ENCODE measurements at places on chromosomes 13 and 19.

GRCh38 chr13:50126993-50127725, 111.9 kb downstream of the KCNRG start:
- DNase-seq = no peak

DNA sequence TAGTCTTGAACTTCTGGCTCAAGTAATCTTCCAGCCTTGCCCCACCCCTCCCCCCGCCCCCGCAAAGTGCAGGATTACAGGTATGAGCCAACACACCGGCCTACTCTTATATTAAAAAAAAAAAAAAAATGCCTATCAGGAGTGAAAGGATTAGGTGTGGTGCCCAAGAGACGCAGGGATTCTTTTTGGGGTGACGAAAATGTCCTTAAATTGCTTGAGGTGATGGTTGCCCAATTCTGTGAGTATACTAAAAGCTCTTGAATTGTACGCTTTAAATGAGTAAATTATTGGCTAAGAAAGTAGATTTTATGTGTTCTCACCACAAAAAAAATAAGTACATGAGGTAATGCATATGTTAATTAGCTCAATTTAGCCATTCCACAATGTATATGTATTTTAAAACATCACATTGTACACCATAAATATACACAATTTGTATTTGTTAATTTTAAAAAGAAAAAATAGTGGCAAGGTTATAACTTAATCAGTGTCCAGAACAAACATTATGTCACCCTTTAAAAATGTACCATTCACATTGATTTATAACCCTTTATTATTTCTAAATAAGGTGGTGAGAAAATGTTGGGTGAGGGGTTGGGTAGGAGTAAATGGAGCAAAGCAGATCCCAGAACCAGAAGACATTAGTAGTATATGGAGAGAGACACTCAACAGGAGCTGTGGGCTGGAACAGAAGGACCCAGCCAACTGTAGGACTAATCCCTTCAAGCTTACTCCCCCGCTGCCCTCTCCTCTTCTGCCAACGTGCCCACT, 3.9 kb downstream of the IGSF23 start:
- DNase-seq = no peak

GRCh38 chr19:38457690-38458405, 24.4 kb downstream of the RYR1 start:
- no peak for DNase-seq

- DNase-seq = no peak
These were observed 492.0 kb downstream of the FGF9 start for GRCh38 chr13:22162889-22163288.

DNA sequence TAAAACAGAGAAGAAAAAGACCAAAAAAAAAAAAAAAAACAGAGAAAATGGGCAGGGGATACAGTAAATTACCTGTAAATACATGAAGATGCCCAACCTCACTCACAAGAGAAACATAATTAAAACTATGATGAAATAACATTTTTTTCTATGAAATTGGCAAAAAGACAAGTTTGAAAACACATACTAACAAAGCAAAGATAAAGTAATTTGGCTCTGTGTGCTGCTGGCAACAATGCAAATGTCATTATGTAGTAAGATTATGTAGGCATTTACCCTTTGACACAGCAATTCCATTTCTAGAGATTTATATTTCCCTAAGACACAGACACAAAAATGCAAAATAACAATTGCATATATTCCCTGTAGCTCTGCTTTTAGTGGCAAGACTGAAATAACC, 20.2 kb downstream of the ZC3H13 start:
- no peak for DNase-seq

DNA sequence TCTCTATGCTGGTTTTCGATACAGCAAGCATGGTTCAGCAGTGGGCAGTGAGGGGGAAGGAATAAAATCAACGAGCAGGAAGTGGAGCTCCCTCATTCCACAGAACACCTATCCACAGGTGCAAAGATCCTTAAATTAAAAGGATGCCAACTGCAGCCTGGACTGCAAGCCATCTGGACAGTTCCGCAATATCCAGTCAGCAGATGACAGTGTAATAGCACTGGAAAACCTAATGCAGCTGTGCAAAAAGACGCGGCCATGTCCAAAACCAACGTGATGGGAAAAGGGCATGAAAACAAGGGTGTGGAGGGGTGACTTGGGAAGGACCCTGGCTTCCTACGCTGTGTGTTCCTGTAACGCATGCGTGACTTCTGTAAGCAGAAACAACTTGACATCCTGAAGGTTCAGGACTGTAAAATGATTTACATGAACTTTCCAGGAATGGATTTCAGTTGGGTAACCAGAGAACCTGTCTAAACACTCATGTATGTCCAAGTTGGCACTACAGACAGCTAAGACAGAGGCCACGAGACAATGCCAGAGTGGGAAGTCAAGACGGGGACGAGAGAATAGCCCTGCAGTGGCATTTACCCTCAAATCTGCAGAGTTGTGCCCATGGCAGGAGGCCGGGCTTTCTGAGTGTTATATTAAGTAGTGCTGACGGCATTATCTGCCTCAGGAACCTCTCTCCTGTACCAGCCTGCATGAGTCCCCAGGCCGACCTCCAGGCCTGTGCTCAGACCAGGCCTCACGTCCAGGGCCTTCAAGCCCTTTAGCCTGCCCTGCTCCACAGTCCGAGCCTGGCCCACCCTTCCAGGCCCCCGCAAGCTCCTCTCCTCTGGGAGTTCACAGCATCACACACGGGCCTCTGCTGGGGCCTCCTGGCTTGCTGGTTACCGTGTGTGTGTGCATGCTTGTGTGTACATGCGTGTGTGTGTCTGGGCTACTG, 26.5 kb downstream of the CAPS start:
- DNase-seq = no peak

DNA sequence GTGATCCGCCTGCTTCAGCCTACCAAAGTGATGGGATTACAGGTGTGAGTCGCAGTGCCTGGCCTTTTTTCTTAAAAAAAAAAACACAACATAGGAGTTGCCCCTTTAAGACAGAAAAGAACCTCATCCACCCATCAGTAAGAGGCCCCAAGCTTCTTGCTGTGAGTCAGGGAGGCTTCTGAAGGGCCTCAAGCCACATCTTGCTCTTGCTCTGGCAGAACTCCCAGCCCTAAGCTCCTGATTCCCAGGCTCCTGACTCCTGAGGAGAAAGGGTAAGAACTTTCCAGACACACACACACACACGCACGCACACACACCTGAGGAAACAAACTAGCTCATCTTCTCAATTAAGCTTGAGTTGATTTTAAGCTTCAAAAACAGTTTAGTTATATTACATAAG, 6.9 kb downstream of the ETFB start:
- DNase-seq = no peak

DNA sequence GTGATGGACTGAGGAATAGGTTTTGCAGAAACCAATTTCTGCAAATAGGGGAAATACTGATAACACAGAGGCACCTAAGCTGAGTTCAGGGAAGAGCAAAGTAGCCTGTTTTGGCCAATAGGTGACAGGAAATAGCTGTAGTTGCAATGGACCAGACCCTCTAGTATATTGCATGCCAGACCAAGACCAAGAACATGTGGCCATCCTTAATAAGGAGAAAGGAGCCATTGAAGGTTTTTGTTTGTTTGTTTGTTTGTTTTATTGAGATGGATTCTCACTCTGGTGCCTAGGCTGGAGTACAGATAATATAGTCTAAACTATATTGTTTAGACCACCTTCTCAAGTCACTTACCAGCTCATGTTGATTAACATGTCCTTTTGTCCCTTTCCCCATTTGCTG, 101.5 kb downstream of the ZNF557 start:
- no peak for DNase-seq

DNA sequence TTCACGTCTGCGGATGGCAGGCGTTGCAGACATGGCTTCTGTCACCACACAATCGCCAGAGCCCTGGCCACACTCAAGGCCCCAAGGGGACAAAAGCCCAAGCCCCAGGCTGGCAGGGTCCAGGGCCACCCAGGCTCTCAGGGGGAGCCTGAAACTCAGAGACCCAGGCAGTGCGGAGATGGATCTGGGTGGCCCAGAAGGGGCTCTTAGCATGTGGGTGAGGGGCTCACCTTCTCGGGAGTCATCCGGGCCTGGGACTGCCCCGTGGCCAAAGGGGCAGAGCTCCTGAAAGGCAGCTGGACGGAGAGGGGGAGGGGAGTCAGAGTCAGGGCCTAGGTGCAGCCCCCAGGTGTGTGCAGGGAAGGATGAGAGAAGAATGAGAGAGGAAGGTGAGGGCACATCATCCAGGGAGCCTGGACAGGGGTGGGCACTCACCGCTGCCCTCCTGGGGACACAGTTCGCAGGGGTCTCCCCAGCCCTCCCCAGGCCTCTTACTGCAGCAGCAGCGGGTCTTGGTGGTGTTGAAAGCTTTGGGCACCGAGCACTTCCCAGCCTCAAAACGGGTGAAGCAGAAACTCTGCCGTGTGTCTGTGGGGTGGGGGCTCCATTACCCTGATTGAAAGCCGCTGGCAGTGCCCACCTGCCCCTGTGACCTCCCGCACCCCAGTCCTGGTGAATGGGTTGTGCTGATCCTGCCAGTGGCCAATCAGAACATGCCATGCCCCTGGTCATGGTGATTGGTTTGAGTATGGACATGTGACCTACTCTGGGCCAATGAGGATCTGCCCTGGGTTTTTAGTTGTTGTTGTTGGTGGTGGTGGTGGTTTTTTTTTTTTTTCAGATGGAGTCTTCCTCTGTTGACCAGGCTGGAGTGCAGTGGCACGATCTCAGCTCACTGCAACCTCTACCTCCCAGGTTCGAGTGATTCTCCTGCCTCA, 37.4 kb downstream of the CCL25 start:
- no peak for DNase-seq

GRCh38 chr13:36006347-36006746, 124.8 kb downstream of the DCLK1 start:
- DNase-seq = no peak

- no peak for DNase-seq
These were observed 29.6 kb downstream of the ADPRHL1 start for GRCh38 chr13:113423520-113424163.

DNA sequence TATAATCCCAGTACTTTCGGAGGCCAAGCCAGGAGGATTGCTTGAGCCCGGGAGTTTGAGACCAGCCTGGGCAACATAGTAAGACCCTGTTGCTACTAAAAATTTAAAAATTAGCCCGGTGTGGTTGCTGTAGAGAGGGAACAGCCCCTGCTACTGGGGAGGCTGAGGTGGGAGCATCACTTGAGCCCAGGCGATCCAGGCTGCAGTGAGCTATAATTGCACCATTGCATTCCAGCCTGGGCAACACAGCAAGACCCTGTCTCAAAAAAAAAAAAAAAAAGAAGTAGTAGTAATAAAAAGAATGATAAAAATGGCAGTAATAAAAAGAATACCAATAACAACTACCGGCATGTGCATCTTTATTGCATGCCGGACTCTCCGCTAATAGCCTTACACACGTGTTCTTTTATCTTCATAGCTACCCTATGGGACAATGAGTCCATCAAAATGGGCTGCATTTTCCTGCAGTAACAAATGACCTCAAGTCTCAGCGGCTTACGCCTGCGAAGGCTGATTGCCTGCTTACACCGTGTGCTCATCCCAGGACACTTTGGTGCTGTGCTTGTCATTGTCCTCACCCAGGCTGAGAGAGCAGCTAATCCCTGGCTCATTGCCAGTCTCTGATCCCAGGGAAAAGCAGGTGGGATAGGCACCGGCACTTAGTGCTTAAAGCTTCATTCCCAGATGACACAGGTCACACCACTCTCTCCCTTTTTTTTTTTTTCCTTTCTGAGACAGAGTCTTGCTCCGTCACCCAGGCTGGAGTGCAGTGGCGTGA, 14.4 kb upstream of the SYCN start:
- DNase-seq = no peak

DNA sequence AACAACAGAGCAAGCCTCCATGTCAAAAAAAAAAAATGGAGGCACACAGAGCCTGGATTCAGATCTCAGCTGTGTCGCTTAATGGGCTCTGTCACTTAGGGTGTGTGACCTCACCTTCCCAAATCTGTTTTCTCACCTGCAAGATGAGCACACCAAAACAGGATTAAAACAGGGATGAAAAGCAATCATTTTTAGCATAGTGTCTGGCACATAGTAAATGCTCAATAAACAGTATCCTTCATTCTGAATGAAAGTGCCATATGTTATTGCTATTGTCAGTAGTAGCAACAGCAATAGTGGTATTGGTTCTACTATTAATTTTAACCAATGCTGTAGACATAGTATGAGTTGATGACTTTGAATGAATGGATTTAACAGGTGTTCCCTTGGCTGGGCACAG, 23.3 kb downstream of the SAMD4B start:
- no peak for DNase-seq

- DNase-seq = no peak
These were observed 9.4 kb upstream of the SBK3 start for GRCh38 chr19:55554741-55555152.

GRCh38 chr13:41411522-41411921, 45.8 kb upstream of the RGCC start:
- DNase-seq = no peak

- no peak for DNase-seq
These were observed 93.1 kb downstream of the GGACT start for GRCh38 chr13:100495455-100495854.

- DNase-seq = no peak
These were observed 83.8 kb downstream of the RNASEH2B start for GRCh38 chr13:50993371-50993770.

GRCh38 chr19:40768869-40769268, 6.5 kb upstream of the MIA start:
- no peak for DNase-seq

GRCh38 chr13:74230984-74231501, 96.8 kb upstream of the KLF12 start:
- no peak for DNase-seq

DNA sequence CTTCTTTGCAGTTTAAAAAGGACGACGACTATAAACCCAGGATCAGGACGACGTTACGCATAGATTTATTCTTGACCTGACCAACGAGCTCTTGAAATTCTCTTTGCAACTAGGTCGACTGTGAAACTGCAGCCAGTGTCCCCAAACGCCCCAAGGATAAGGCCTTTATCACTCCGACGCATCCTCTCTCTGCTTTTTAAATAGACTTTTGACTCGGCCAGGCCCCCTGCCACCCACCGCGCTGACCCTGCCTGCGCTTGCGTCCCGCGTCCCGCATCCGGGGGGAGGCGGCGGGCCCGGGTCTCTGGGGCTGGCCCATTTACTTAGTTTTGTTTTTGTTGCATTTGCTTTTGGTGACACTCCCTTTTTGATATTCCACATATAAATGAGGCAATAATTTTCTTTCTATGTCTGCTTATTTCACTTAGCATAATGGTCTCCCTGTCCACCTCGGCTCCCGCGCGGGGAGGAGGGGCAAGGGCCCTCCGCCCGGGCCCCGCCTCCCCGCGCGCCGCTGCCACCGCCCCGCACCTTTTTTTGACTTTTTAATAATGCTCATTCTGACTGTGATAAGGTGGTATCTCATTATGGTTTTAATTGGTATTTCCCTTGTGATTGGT, 17.4 kb downstream of the RB1 start:
- no peak for DNase-seq

- DNase-seq = no peak
These were observed 177.1 kb upstream of the RFC3 start for GRCh38 chr13:33640832-33641231.

- no peak for DNase-seq
These were observed 258.2 kb downstream of the TDRD3 start for GRCh38 chr13:60655256-60655655.

All from esophagus squamous epithelium (tissue), 5 donors.